ENCODE measurements at places on chromosomes 2 and 18.

- H3K27ac ChIP-seq, result no peak overlapping the region
- H3K4me1 ChIP-seq, result no peaks in the 10 kb centered on the region
- no peaks in the 10 kb centered on the region for H3K36me3 ChIP-seq
- H3K27me3 ChIP-seq, result no peaks in the 10 kb centered on the region
- H3K4me3 ChIP-seq, result no peak overlapping the region
Measured at GRCh38 chr2:50754514-50754913, 277.4 kb downstream of the NRXN1 start.

DNA sequence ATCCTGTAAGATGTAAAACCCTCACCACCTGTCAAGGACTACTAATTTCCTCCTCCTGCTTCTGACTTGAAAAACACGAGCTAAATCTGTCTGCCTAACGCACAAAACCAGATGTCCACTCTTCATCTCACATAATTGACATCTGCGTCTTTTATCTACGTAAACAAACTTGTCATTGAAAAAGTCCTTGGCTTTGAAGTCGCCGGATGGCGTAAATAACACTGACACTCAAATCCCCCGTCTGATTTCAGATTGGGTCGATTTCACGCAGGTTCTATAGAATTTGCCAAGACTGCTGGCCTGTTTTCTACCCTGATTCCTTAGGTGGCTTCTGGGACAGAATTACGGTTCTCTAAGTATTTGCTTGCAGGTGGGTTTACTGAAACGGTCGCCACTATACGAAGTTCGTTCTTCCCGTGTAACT lies 539 bp upstream of the MOB4 start:
- peaks cover 9% of the 10 kb centered on the region for H3K4me1 ChIP-seq
- peaks cover 22% of the 10 kb centered on the region for H3K36me3 ChIP-seq
- H3K4me3 ChIP-seq, result peak overlapping the region; percentile 95
- peak overlapping the region; percentile 96 for H3K27ac ChIP-seq

DNA sequence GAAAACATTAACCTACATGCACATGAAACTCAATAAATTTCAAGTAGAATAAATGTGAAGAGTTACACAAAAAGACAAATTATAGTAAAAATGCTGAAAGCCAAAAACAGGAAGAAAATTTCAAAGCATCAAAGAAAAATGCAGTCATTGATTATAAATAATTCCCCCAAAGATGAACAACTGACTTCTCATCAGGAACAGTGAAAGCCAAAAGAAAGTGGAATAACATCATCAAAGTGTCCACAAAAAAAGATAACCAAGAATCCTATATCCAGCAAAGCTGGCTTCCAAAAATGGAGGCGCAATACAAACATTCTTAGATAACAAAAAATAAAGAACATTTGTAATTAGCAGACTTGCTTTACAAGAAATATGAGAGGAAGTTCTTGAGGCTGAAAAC lies 161.6 kb downstream of the CMPK2 start:
- H3K27me3 ChIP-seq, result peaks cover 10% of the 10 kb centered on the region
- H3K4me3 ChIP-seq, result no peak overlapping the region
- no peak overlapping the region for H3K27ac ChIP-seq
- no peak for ATAC-seq
- no peaks in the 10 kb centered on the region for H3K4me1 ChIP-seq

DNA sequence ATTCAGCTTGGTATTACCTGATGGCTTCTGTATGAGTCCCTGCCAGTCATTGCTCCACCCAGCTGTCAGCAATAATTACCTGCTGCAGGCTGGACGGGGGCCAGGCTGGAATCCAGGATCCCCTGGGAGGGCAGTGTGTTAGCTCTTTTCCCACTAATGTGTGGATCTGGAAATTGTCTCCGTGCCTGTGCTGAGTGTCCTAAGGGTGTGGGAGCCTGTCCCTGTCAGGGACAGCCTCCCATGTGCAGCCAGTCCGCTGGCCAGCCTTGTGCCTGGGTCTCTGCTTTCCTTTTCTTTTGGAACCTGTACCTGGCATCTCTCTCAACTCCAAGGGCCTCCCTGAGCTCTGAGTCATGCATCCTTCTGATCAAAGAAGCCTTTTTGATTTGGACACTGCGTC lies 107.2 kb upstream of the SPRED2 start:
- peaks cover 16% of the 10 kb centered on the region for H3K27me3 ChIP-seq
- H3K4me1 ChIP-seq, result peaks cover 4% of the 10 kb centered on the region
- H3K27ac ChIP-seq, result no peak overlapping the region
- ATAC-seq, result no peak
- no peak overlapping the region for H3K4me3 ChIP-seq

- no peak for ATAC-seq
- H3K27me3 ChIP-seq, result peaks cover 25% of the 10 kb centered on the region
- H3K4me3 ChIP-seq, result peak overlapping the region; percentile 67
Measured at GRCh38 chr18:7568426-7568825, 1.3 kb downstream of the PTPRM start.

DNA sequence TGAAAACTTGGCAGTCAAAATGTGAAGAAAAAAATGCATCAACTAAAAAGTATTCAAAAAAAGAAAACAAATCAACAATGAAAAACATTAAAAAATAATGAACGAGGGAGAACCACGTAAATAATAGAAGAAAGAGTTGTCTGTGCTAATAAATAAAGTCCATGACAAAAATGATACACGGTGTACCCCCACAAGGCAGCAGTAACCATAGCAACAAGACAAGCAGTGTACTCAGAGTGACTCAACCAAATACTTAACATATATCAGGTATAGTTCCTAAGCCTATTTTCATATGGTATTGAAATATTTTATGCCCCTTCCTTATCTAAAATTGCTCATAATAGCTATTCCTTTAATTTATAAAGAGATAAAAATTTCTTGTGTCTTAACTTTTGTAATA lies 162.3 kb upstream of the TMEM200C start:
- H3K27me3 ChIP-seq, result no peaks in the 10 kb centered on the region
- no peaks in the 10 kb centered on the region for H3K36me3 ChIP-seq
- H3K4me3 ChIP-seq, result no peak overlapping the region
- ATAC-seq, result no peak
- no peak overlapping the region for H3K27ac ChIP-seq
- no peaks in the 10 kb centered on the region for H3K4me1 ChIP-seq

DNA sequence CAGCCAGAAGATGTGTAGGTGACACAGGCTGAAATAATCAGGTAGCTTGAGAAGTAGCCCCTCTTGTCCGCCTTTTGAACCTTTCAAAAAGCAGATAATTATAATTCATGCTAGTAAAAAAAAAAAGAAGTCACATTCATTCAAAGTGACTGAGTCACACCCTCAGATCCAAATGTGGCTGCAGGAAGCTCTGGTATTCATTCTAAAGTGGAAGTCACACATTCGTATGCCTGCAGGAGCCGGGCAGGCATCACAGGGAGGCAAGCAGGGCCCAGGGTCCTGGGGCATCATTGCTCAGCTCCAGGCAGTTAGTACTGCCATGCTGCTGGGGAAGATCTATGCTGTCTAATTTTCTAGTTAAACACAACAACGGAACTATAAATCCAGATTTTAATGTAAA lies 21.7 kb upstream of the RAB11FIP5 start:
- no peak overlapping the region for H3K27ac ChIP-seq
- H3K36me3 ChIP-seq, result no peaks in the 10 kb centered on the region
- no peak for ATAC-seq
- no peaks in the 10 kb centered on the region for H3K4me1 ChIP-seq

DNA sequence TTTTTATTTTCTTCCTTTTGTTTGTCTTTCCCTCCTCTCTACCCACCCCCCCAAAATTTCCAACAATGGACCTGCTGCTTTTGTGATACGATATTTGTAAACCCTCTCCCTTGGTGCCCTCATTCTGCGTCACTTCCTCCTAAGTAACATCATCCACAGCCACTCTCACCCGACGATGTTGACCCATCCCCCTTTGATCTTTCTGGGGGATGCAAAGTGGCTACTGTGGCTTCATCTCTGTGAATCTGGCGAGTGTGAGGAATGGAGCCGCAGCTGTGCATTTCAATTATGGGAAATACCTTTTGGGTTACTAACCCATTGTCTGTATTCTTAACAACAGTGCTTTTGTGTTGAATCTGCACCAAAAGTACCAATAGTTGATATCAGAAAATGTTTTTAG lies 19.4 kb downstream of the ANTXR1 start:
- peaks cover 33% of the 10 kb centered on the region for H3K27me3 ChIP-seq
- no peak overlapping the region for H3K27ac ChIP-seq
- no peaks in the 10 kb centered on the region for H3K4me1 ChIP-seq
- no peak overlapping the region for H3K4me3 ChIP-seq
- no peak for ATAC-seq

Data from activated T-helper 17 cell treated with anti-CD3 and anti-CD28 coated beads, Interleukin-2, amount 50 U/mL, for 72 hours (primary cell).